ENCODE measurements at places on chromosomes 13 and 19.
A peak's percentile ranks its signal among the peaks of the same experiment; 100 is the strongest.

- DNase-seq, result no peak
Measured at GRCh38 chr19:45889210-45889885, 3.4 kb upstream of the IRF2BP1 start.

DNA sequence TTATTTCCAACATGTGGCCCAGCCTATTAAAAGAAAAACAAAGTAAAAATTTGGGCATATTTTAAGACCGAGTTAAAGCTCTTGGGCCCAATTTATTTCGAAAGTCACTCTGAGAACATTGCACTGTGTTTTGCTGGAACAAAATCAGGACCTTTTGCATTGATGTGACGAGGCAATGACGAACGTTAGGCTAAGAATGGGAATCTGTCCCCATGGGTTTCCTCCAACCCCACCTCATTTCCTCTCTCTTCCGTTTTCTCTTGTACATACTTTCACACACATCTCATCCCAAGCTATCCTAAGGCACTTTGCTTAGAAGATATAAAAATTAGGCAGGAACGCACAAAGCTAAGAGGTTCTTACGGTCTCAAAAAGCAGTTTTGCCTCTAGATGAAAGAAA, 22.1 kb downstream of the EDNRB start:
- no peak for DNase-seq

DNA sequence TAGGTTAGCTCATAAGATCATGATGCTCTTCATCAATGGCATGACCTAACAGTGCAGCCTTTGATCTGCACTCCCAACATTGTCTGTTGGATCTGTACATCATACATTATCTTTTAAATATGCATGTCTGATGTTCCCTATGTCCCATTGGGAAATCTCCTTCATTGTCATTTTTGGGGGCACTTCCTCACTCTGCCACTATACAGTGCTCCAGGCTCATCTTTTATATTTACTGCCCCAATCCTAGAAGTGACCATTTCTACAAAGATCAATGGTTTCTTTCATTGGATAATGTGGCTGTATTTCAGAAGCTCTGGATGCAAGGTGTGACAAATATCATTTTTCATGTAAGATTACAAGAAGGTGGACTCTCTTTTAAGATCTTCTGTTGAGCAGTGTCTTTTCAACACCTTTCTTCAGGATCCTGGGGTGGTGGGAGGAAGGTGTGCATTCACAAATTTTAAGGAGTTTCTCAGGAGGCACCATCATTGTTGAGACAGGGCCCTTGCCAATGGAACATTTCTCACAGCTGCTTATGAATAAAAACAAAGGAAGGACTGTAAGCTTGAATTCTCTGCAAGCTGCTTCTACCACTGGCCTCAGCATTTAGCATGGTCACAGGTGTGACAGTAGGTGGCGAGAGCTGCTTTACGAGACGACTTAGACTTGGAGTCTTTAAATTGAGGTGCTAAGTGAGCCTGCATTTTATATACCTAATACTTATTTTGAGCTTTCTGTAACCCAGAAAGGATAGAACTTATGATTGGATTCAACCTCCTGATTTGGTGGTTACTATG, 403.0 kb downstream of the LMO7 start:
- peak; percentile 33 for DNase-seq

DNA sequence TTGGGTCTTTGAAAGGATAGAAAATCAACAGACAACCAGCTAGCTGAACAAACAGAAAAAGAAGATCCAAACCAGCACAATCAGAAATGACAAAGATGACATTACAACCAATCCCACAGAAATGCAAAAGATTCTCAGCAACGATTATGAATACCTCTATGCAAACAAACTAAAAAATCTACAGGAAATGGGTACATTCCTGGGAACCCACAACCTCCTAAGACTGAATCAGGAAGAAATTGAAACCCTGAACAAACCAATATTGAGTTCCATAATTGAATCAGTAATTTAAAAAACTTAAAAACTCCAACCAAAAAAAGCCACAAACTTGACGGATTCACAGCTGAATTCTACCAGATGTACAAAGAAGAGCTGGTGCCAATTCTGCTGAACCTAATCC, 20.9 kb upstream of the C1QTNF9B start:
- DNase-seq, result no peak

GRCh38 chr13:82717249-82717648, 1165.0 kb downstream of the SLITRK1 start:
- peak; percentile 34 for DNase-seq

GRCh38 chr19:15702534-15702930, 25.3 kb upstream of the OR10H2 start:
- DNase-seq, result peak; percentile 20

DNA sequence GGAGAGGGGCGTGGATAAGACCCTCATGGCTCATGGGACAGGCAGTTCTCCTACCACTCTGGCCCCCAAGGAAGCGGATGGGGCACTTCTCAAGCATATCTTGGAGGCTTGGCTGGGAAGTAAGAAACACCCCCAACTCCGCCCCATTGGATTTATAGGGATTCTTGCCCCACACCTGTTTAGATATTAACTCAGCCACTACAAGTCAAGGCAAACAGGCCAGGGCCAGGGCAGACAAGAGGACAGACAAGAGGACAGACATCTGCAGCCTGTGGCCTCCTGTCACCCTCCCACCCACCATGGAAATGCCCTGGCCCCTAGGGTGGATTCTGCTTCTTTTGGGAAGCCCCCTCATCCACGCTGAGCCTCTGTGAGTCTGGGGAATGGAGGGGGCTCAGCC, 24.1 kb downstream of the RDH8 start:
- no peak for DNase-seq

GRCh38 chr13:74530011-74530410, 395.8 kb upstream of the KLF12 start:
- DNase-seq, result no peak

DNA sequence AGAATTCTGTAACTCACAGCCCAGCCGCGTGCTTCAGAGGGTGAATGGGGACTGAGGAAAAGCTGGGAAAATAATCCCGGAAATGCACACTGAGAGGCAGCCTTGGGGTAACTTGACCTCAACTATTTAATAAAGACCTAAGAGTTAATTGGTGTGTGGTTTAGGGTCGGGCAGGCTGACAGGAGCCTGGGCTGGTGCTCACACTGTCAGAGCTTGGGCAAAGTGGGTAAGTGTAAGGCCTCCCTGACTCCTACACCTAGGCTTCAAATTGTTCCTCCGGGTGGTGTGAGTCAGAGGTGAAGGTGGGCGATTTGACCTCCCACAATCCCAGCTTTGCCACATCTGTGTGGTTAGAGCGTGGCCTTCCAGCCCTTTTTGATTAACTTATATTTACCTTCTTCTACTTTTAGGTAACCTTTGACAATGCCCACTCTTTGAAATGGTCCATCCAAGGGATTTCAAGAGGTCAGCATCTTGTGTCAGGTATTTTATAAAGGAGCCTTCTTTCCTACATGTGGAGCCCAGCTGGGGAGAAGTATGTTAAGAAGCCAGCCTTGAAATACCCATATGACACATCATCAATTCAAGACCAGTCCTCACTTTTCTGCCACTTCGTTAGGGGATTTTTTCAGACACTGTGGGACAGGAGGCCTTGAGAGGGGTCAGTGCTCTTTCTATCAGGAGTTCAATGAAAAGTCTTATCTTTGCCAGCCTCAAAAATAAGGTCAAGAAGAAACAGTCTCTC, 114.2 kb downstream of the NUFIP1 start:
- DNase-seq, result no peak

DNA sequence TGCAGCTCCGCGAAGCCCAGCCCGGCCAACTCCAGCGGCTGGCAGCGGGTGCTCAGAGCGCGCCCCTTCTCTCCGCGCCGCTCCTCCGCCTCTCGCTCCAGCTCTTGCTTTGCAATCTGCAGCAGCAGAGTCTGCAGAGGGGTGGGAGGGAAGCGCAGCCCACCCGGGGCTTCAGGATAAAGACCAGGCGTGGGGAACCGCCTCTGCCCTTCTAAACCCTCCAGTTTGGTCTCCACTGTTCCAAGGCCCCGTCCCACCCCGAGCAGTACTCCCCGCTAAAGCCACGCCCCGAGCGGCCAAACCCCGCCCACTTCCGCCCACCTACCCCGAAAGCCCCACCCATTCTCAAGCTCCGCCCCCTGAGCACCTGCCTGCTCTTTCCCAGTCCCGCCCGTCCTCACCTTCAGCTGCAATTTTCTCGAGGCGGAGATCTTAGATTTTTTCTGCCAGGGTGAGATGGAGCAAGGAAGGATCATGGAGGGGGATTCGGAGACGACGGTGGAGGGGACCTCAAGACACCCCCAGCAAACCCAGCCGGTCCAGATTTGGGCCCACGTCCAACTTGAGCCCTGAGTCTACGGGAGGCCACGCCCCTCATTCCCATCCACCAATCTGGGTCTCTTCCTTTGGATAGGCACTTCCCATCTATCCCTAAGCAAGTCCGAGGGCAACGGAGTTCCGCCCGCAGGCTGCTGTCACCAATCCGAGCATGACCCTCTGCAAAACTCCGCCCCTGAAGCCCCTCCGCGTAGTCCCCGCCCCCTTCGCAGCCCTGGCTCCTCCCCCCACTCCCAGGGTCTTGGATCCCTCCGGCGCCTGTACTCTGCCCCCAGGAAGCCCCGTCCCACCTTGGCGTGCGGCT, 1.1 kb downstream of the TNNI3 start:
- no peak for DNase-seq

DNA sequence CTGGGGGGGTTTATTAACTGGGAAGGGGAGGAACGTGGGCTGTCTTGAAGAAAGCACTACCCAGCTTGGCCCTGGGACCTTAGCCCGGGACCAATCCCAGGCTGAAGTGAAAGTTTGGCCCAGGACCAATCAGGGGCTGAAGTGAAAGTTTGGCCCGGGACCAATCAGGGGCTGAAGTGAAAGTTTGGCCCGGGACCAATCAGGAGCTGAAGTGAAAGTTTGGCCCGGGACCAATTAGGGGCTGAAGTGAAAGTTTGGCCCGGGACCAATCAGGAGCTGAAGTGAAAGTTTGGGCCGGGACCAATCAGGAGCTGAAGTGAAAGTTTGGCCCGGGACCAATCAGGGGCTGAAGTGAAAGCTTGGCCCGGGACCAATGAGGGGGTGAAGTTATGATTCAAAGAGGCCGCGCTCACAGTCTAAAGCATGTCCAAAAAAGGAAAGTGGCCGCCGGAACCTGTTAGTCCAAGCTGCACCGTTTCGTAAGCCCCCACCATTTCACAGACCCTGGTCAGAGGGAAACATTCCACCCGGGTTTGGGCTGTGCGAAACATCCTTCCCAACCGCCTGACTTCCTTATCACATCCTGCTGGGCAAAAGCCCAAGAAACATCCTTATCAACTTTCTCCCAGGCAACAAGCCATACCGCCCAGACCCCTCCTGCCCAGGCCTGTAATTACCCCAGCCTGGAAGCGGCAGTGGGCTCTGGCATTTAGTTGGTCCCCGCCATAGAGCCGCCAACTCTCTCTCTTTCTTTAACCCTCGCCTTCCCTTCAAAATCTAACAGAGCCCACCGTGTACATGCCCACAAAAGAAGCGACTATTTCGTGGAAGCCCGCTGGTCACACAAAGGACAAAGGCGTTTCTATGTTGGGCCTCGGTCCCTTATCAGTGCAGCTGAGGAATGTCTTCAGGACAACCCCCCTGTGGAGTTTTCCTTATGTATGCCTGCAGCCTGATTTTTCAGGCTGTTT, 1.1 kb downstream of the ZNF850 start:
- DNase-seq, result no peak

- no peak for DNase-seq
Measured at GRCh38 chr19:16330806-16331690, 6.4 kb downstream of the KLF2 start.

Measured in NCI-H524 (cell line).